ENCODE measurements at places on chromosomes 16 and 17.

DNA sequence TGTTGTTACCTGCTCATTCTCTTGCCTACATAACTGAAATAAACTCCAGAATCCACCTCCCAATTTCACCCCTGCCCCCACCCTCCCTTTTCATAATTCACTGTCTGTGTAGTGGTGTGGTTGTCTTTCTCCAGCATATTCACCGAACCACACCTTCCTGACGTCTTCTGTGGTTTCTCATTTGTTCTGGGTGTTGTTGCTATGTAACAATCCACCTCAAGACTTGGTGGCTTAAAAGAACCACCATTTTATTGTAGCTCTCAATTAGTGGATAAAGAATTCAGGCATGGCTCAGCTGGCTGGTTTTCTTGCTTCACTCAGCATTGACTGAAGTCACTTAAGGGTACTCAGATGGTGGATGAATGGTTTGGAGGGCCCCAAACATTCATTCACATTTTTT is 229.8 kb downstream of the MAF start:
- no peak for DNase-seq

DNA sequence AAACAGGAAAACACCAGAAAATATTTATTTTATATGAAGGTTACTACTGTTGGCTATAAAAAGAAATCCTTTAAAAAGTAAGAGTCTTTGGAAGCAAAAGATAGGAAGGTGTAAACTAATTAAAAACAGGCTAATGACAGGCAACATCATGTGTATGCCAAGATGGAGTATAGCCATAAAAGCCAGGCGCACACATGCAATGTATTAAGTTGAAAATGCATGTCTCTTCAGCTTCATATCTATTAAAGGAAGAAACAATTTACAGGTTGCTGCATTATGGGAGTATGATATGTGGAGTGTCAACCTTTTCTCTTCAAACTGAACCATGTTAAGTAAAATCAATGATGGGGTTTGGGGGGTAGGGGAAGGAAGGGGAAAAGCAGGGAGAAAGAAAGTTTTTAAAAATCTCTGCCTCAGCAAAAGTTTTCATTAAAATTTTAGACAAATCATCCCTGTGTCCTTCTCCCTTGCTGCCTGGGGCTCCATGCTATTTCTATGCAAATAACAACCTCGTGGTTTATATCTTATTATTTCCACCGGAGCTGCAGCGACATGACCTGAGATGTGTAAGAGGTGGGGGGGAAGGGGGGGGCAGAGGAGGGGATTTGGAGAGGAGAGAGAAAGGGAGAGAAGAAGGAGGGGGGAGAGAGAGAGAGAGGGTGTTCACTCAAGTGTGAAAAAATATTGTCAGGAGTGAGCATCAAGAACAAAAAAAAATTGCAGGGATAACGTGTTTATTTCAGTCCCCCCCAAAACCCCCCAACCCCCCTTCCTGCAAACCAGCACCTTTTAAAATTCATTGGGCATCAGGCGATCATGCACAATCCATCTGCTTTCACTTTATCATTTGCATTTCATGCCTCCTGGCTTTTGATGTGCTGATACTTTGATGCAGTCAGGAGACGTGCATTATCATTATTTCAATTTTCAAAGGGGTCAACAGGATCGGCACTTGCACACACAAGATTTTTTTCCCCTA is 197.6 kb downstream of the AATF start:
- no peak for DNase-seq

- no peak for DNase-seq
Measured at GRCh38 chr17:50359005-50359699, 13.2 kb downstream of the XYLT2 start.

DNA sequence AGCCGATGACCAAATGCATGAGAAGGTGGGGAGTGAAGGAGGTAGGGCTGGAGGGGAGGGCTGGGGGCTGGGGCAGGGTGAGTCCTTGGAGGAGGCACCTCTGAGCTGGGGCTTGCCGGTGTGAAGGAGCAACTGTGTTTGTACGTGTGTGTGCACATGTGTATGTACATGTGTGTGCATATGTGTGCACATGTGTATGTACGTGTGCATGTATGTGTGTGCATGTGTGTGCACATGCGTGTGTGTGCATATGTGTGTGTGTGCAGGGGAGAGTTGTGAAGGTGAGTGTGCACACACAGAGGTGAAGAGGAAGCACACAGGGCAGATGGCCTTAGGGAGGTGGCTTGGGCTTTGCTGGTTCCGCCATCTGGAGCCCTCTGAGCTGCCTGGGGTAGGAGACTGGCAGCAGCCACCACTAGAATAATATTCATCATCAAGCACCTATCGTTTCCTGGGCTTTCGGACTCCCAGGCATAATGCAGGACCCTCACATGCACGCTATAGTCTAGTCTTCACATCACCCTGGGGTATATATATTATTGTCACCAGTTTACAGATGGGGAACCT is 120.9 kb upstream of the CDC42EP4 start:
- DNase-seq = no peak

GRCh38 chr17:77200711-77201110 is 59.9 kb downstream of the SEC14L1 start:
- DNase-seq = no peak

DNA sequence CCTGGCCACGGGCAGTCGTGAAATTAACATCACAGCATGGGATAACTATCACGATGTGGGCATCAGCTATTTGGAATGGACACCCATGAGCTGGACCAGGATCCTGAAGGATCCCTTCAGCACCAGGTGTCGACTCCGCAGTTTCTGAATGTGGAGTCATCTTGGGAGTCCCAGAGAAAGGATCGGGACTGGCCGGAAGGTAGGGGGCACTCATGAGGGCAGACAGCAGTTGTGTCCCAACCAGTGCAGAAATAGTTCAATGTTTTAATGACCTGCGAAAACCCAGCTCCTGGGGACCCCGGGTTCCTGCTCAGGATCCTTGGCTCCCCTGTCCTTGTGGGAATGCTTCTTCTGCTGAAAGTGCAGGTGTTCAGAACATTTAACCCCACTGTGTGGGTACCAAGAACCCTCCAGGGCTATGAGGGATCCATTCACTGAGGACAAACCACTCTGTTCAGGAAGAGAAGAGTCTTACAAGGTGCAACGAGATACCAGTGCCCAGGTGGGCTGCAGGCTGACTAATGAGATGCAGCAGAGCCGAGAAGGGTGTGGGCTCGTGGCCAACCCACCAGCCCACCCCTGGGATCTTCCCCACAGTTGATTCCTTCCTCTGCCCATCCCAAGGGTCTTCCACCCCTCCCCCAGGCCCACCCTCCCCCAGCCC is 154.8 kb downstream of the SALL1 start:
- no peak for DNase-seq

- no peak for DNase-seq
Measured at GRCh38 chr16:87765473-87765775, 362 bp downstream of the KLHDC4 start.

DNA sequence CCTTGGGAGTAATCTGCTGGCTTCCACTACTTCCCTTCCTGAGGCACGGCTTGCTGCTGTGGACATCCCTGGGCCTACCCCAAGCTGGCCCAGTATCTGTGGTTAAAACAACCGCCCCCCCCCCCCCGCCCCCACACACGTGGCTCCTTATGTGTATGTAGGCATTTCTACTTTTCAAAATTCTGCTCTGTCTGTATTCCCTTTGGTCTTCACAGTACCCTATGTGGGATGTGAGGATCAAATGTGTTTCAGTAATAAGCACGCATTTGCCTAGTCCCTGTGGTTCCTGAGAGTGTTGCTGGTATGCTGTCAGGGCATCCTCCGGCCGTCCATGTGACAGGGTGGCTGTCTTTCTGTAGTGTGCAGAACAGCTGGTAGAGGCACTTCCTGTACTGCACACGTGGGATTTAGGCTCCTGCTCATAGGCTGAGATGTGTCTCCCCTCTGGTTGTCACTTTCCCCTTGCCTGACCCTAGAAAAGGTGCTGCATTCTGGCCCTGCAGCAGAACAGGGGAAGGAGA is 2.2 kb downstream of the NT5M start:
- no peak for DNase-seq
